ENCODE measurements at places on chromosomes 7 and 10. TPM values are rescaled to one million over a fixed set of nuclear protein-coding genes. Genes with fewer than 3 reads are reported as not detected.
A peak's percentile ranks its signal among the peaks of the same experiment; 100 is the strongest.

DNA sequence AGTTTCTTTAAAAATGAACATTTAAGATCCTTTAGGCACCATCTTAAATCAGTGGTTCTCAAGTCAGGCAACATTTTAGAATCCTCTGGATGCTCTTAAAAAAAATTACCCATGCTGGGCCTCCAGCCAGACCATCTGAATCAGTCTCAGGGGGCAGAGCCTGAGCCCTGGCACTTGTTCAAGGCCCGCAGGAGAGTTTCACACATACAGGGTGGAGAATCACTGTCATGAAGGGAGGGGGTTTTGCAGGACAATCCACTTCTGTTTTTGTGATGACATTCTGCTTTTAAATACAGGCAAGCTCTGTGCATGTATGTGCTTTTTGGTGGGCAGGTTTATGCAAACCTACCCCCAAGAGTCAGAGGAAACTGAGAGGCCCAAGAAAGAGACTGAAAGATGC, 268.6 kb downstream of the SEC23IP start:
- H3K27ac ChIP-seq = no peak overlapping the region
- H3K4me1 ChIP-seq = no peaks in the 10 kb centered on the region
- no peak for DNase-seq
- H3K36me3 ChIP-seq = no peaks in the 10 kb centered on the region
- no peak overlapping the region for H3K4me3 ChIP-seq

DNA sequence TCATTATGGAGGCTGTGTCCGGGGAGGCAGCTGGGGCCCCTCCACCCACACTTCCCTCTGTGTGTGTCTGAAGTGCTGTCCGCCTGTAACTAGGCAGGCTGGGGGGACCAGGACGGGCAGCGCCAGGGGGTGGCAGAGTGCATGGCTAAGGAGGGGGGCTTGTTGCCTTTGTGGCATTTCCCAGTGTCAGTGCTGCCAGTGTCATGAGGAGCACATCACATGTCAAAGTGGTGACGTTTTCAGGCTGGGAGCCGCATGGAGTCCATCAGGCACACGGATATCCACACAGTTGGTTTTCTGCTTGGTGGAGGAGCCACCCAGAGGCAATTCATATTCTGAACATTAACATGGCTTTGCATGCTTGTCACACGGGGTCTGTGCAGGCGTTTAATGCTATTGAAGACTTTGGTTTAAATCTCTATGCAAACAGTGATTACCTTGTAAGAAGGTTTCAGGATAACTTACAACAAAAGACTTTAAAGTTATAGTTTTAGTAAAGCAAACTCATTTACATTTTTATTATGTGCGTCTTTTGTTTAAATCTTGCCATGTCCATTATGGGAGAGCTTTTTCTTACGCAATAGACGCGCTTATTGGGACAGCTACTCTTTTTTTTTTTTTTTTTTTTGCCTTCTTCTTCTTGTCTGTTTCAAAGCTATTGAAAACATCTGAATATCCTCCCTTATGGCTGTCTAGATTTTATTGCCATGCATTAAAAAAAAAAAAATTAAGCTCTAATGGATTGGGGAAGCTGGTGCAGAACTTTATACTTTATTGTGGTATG, 52.9 kb downstream of the C10orf67 start:
- no peak overlapping the region for H3K27ac ChIP-seq
- H3K27me3 ChIP-seq = no peaks in the 10 kb centered on the region
- DNase-seq = peak; percentile 45
- H3K36me3 ChIP-seq = no peaks in the 10 kb centered on the region
- peaks cover 7% of the 10 kb centered on the region for H3K4me1 ChIP-seq
- H3K4me3 ChIP-seq = no peak overlapping the region

GRCh38 chr7:114086914-114087652, 168.3 kb upstream of the PPP1R3A start:
- no peak overlapping the region for H3K27ac ChIP-seq
- peaks cover 99% of the 10 kb centered on the region for H3K27me3 ChIP-seq
- peaks cover 12% of the 10 kb centered on the region for H3K4me1 ChIP-seq
- peak overlapping the region; percentile 52 for H3K4me3 ChIP-seq
- DNase-seq = peak; percentile 4
- no peaks in the 10 kb centered on the region for H3K36me3 ChIP-seq

- H3K27ac ChIP-seq = no peak overlapping the region
- no peak for DNase-seq
- no peaks in the 10 kb centered on the region for H3K36me3 ChIP-seq
- peaks cover 15% of the 10 kb centered on the region for H3K4me1 ChIP-seq
- no peak overlapping the region for H3K4me3 ChIP-seq
Measured at GRCh38 chr7:2484868-2485267, 8.7 kb upstream of the GRIFIN start.

Gene C10orf90
- total RNA-seq = not detected

- H3K4me3 ChIP-seq = no peak overlapping the region
- no peaks in the 10 kb centered on the region for H3K27me3 ChIP-seq
- H3K4me1 ChIP-seq = no peaks in the 10 kb centered on the region
- H3K36me3 ChIP-seq = no peaks in the 10 kb centered on the region
- H3K27ac ChIP-seq = no peak overlapping the region
Measured at GRCh38 chr7:119825091-119825655, 447.8 kb upstream of the KCND2 start.

All from A673 (cell line).